Osteocyte (in vitro differentiated cells): ENCODE measurements at places on chromosomes 2 and 18. TPM values are rescaled to one million over a fixed set of nuclear protein-coding genes. Genes with fewer than 3 reads are reported as not detected.

TMEM150A gene
- 18.2 and 20.8 TPM in 2 replicates for total RNA-seq

TRIP12 gene
- 261 and 272 TPM in 2 replicates for total RNA-seq

IL1RN gene
- total RNA-seq, result not detected in 2 replicates

EHD3 gene
- total RNA-seq, result 25.9 and 26.2 TPM in 2 replicates

PFN4 gene
- 1.4 and 1.9 TPM in 2 replicates for total RNA-seq

MEP1B gene
- not detected in 2 replicates for total RNA-seq

SIX2 gene
- total RNA-seq, result 42.8 and 45.9 TPM in 2 replicates

REL gene
- 7.1 and 7.9 TPM in 2 replicates for total RNA-seq

SGPP2 gene
- not detected in 2 replicates for total RNA-seq

IL18R1 gene
- 0.26 and 0.38 TPM in 2 replicates for total RNA-seq

LRATD1 gene
- total RNA-seq, result not detected in 2 replicates

RAB6C gene
- total RNA-seq, result not detected in 2 replicates

MPP4 gene
- 0.52 and 0.83 TPM in 2 replicates for total RNA-seq

NAT8 gene
- total RNA-seq, result not detected in 2 replicates

LCT gene
- not detected in 2 replicates for total RNA-seq

SERPINB3 gene
- not detected in 2 replicates for total RNA-seq

HOXD8 gene
- total RNA-seq, result not detected in 2 replicates

CPO gene
- not detected in 2 replicates for total RNA-seq

CABYR gene
- 3.9 and 6.8 TPM in 2 replicates for total RNA-seq

BCL11A gene
- total RNA-seq, result 9.7 and 10.7 TPM in 2 replicates

C2orf15 gene
- 0.26 TPM in 1 of 2 replicates, not detected in the other for total RNA-seq

CRYGC gene
- not detected in 2 replicates for total RNA-seq

ANKRD30BL gene
- total RNA-seq, result not detected in 2 replicates

ANKRD62 gene
- not detected in 2 replicates for total RNA-seq

OSR1 gene
- 5.8 and 6.1 TPM in 2 replicates for total RNA-seq

FBLN7 gene
- 3.9 and 4.1 TPM in 2 replicates for total RNA-seq

FLACC1 gene
- 1.6 and 2.1 TPM in 2 replicates for total RNA-seq

STPG4 gene
- total RNA-seq, result 0.37 and 0.56 TPM in 2 replicates

SPATA3 gene
- not detected in 2 replicates for total RNA-seq

C2orf81 gene
- 2.4 and 2.8 TPM in 2 replicates for total RNA-seq

MDH1B gene
- total RNA-seq, result 1.2 and 1.3 TPM in 2 replicates

ITPRIPL1 gene
- total RNA-seq, result 0.50 and 0.86 TPM in 2 replicates

CDH19 gene
- not detected in 2 replicates for total RNA-seq

MBOAT2 gene
- total RNA-seq, result 94.7 and 101 TPM in 2 replicates

MRO gene
- total RNA-seq, result not detected in 2 replicates

HOXD1 gene
- total RNA-seq, result not detected in 2 replicates

ANO7 gene
- total RNA-seq, result 1.3 TPM in 2 replicates

SERPINB13 gene
- not detected in 2 replicates for total RNA-seq

GBX2 gene
- 56.5 and 60.7 TPM in 2 replicates for total RNA-seq

CFAP221 gene
- not detected in 2 replicates for total RNA-seq

INO80C gene
- total RNA-seq, result 27.1 and 30.2 TPM in 2 replicates

DPY30 gene
- total RNA-seq, result 54.1 and 56.4 TPM in 2 replicates

SLC16A14 gene
- total RNA-seq, result 18.9 and 21.6 TPM in 2 replicates

GREB1L gene
- 0.60 and 0.70 TPM in 2 replicates for total RNA-seq

ANKRD36C gene
- total RNA-seq, result 41.7 and 45.0 TPM in 2 replicates

PCARE gene
- total RNA-seq, result not detected in 2 replicates

HJURP gene
- total RNA-seq, result 7.7 and 7.9 TPM in 2 replicates

RNF152 gene
- total RNA-seq, result 70.0 and 76.4 TPM in 2 replicates

PDCL3 gene
- total RNA-seq, result 20.4 and 22.1 TPM in 2 replicates

TMEM182 gene
- 2.7 and 3.1 TPM in 2 replicates for total RNA-seq

NR4A2 gene
- 1.4 and 1.8 TPM in 2 replicates for total RNA-seq

KCNE4 gene
- total RNA-seq, result 3.5 and 3.7 TPM in 2 replicates

LOXL3 gene
- 58.1 and 62.1 TPM in 2 replicates for total RNA-seq

FKBP7 gene
- total RNA-seq, result 49.9 and 57.0 TPM in 2 replicates
